ENCODE measurements at places on chromosomes 7 and 10. TPM values are rescaled to one million over a fixed set of nuclear protein-coding genes. Genes with fewer than 3 reads are reported as not detected.

- DNase-seq = no peak
These were observed 68.5 kb downstream of the MAP3K8 start for GRCh38 chr10:30502266-30503060.

DNA sequence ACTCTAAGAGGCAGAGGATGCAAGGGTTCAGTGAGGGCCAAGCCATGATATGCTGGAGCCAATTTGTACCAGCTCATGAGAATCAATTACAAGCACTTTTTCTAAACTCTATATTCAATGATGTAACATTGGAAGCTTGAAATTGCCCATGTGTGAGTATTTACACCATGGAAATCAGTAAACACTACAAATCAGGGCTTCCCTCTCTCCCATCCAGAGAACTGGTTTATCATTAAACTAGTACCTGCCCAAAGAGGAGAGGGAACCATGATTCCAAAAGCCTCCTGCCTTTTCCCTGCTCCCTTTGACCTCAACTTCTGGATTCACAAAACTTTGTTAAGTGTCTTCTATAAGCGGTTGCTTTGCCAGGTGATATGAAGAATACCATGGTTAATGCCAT lies 52.5 kb upstream of the BICC1 start:
- no peak for DNase-seq

DNA sequence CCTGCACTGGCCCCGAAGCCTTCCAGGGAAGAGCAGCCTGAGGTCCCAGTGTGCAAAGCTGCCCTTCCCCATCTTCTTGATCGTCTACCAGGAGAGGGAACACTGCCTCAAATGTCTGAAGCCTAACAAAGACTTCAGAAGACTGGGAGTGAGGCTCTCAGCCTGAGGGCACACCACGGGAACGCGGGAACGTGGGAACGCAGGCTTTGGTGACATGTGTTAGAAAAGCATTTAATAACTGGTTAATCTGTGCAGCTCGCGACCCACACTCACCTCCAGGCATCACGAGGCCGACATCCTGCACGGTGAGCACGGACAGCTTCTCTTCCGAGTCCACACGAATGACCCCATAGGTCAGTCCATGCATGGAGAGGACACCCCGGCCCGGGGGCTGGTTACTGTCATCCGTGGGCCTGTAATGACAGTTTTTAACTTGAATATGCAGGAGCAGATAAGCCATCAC lies 234.0 kb downstream of the ZMYND11 start:
- DNase-seq = no peak

GRCh38 chr10:128416231-128416630 lies 290.0 kb upstream of the MKI67 start:
- DNase-seq = peak; percentile 3

The SPDYE11 gene
- total RNA-seq = not detected

DNA sequence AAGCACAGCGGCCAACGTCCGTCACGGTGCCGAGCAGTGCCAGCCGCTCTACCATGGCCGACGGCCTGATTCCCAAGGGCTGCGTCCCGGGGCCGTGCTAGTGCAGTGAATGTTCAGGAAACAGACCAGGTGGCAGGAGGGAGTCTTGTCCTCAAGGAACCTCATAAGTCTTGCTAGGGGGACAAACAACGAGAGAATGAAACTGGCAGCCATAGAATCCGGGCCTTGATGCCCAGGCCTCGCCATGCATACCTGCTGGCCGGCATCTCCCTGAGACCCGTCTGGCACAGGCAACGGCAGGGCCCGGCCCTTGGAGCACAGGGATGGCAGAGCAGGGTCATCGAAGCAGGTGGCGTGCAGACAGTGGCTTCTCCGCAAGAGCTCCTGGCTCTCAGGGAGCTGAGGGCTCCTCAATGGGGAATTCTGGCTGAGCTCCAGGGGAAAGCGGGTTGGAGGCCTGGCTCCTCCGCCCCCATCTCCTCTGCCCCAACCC lies 58.8 kb downstream of the DIP2C start:
- DNase-seq = no peak

- DNase-seq = no peak
These were observed 250.9 kb downstream of the SNX13 start for GRCh38 chr7:17689361-17689902.

GRCh38 chr7:32588657-32589056 lies 93.4 kb downstream of the AVL9 start:
- DNase-seq = peak; percentile 61

All from adrenal gland (tissue), 19 donors.